ENCODE measurements at places on chromosomes 12 and 14.

DNA sequence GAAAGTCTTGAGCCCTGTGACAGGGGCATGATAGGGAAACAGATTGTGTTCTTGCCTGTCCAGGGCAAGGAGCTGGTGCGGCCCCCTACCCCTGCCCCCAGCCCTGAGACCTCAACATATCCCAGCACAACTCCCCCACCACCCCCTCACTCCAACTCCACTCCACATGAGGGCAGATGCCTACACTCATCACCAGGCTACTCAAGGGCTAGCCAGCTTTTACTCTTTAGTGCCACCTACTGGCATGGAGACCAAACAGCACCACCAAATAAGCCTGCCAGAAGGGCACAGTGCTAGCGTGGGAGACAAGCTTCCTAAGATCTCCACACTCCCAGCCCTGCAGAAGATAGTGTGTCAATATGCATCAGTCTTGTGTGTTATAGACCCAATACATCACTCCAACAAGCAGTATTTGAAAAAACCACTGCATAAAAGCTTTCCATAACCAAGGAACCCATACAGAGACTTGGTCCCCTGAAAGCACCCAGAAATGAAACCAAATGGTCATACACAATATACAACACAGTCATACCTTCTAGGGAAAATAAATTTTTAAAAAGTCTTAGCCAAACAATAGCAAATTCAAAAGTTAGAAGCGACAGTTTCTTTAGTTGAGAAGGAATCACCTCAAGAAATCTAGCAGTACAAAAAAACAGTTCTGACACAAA is 154.4 kb downstream of the KCNK10 start:
- no peak for DNase-seq

DNA sequence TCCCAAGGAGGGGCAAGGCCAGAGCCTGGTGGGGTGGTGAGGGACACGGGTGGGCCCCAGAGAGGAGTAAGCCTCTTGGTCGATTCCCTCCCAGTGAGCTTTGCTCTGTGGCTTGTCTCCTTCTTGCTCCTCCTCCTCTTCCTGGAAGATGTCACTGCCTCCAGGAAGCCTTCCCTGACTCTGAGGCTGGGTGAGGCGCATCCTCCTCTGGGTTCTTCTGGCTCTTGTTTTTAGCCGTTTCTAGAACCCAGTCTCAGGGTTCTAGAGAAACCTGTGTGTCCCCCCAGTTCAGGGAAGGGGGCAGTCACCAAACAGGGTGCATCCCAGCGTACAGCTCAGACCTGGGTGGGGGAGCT is 12.6 kb downstream of the KIF26A start:
- DNase-seq = no peak

- no peak for DNase-seq
Observed at GRCh38 chr12:110067531-110067930, 19.2 kb upstream of the C12orf76 start.

GRCh38 chr14:34237677-34238076 is 224.4 kb downstream of the SPTSSA start:
- no peak for DNase-seq

DNA sequence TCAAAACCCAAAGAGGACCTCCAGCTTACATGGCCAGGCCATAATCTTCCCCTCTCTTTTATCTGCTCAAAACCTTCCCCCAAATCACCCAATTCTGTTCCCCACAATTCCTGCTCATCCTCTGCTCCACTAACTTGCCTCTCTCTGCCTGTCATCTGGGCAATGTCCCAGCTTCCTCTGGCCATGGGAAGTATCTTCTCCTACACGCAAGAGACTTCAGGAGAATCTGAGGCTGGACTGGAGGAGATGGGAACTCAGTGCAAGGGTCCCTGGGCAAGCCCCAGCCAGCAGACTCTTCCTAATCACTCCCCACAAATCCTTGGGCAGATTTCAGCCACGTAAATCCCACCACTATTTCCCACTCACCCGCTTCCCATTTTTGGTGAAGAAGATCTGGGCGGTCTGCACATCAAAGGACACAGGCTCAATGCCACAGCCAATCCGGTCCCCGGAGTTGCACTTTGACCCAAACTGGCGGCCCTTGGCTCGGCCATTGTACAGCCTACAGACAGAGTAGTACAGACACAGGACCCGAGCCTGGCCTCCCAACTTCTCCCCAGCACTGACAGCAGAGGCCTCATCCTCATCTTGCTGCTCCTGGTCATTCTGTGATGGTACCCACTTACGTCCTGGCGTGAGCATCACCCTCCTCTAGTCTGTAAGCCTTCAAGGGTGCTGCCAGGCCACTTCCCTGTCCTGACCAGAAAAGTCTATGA is 4.7 kb downstream of the SPRYD3 start:
- no peak for DNase-seq

DNA sequence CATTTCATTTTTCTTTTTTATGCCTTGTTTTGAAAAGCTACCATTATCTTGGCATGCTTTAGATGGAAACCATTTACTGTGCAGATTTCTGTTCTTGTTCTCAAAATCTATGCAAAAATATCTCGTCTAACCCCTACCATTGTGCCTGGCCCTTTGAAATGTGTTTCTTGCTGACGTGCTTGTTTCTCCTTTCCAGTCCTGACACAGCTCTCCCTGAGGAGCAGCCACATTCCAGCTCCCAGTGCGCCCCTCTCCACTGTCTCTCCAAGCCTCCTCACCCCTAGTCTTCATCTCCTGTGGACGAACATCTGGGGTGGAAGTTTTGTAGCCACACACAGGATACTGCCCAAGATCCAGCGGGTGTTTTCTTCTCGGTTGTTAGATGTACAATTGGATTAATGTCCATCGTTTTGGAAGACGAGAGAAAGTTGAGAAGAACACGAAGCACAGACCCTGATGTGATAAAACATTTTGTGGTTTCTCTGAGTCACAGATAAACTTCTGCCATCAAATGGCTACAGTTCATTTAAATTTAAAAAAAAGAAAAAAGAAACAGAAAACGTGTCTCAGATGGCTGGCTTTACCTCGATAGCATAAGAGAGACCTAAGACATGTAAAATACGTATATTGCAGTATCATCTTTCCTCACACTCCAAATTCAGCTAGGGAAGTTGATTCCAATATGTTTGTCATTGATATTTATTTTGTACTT is 21.9 kb upstream of the FGD4 start:
- DNase-seq = no peak

DNA sequence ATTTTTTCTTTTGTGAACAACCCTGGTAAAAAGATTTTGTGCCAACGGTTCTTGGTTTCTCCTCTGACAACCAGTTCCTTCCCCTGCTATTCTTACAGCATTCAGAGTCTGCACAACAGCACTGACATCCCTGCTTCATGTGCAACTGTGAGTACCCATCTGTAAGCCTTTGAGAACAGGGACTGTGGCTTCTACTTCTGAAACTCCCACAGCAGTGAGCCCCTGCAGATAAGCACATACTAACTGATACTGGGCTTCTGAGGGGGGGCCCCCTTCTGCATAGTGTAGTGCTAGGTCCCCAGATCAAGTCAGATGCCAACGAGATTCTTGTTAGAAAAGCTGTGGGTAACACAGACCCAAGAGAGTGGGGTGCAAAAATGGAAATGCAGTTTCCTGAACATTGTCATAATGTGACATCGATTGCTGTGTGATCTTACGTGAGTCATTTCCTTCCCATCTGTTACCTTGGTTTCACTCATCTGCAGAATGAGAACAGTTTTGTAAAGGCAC is 11.1 kb upstream of the NINJ2 start:
- DNase-seq = no peak

- no peak for DNase-seq
Observed at GRCh38 chr12:80291108-80291754, 152.8 kb upstream of the PTPRQ start.

DNA sequence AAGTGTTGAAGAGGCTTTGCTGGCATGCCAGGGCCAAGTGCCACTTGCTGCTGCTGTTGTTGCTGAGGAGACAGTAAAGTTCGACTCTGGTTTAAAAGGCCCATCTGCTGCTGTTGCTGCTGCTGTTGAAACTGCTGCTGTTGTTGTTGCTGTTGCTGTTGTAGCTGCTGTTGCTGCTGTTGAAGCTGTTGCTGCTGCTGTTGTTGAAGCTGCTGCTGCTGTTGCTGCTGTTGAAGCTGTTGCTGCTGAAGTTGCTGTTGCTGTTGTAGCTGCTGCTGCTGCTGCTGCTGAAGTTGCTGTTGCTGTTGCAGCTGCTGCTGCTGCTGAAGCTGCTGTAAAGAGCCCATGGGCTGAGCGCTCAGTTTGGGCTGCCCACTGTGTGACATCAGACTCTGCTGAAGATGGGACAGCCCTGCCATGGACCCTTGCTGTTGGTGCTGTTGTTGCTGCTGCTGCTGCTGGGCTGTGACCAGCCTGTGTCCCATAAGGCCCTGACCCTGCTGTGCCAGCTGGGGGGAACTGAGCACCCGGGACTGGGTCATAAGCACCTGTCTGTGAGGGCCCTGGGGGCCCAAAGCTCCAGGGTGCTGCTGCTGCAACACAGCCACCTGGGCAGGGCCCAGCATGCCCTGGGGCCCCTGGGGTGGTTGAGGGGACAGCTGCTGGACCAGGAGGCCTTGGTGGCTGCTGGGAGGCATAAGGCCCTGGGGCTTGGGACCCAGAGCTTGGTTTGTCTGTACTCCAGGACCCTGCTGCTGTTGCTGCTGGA is 14.3 kb upstream of the PRKAG1 start:
- no peak for DNase-seq

GRCh38 chr14:57835766-57836165 is 30.1 kb downstream of the SLC35F4 start:
- DNase-seq = no peak

GRCh38 chr12:24561882-24562770 is 386.8 kb downstream of the BCAT1 start:
- DNase-seq = peak; percentile 78

DNA sequence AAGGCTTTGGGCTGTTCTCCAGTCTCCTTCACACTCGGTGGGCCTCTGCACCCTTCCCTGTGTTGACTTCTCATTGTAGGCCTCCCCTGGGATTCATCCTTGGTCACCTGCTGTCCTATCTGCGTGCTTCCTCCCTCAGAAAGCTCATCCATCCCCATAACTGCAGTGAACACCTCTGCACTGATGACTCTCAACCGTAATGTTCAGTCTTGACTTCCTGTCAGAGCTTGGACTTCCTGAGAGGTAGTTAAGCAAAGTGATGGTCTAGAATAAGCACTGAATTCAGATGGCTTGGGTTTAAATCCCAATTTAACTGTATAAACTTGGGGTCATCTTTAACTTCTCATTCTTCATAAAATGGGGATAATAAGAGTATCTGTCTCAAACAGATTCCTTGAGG is 13.6 kb upstream of the MDM1 start:
- no peak for DNase-seq

DNA sequence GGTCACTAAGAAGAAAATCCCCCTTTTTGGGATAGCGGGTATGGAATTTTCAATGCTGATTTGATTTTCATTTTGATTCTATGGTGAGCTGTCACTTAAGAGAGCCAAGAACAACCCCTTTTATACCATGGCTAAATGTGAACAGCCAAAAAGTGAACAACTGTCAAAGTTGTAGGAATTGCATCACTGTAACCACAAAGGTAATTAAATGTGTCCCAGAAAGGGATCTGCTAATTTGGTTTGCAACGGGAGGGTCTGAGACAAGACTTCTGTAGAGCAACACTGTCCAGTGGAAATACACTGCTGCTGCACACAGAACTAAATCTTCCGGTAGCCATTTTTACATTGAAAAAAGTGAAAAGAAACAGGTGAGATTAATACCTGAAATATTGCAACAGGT is 14.6 kb downstream of the CHST11 start:
- DNase-seq = no peak

DNA sequence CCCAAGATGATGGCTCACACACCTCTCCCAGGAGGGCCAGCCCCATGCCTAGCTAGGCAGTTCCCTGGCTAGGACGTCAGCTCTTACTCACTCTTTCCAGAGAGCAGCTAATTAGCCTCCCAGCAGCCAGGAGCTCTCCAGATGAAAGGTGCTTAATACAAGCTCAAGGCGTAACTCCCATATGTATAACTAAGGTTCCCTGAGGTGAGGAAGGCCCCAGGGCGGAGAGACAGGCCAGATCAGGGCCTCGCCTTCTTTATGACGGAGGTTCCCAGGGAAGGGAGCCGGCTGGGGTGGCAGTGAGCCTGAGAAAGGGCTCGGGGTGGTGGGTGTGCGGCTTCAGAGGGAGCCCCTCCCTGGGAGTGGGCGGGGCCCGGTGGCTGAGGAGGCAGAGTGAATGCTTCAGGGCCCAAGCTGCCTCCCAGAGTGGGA is 26.4 kb upstream of the ZFP36L1 start:
- no peak for DNase-seq

GRCh38 chr12:30442461-30442860 is 253.2 kb downstream of the IPO8 start:
- DNase-seq = no peak

GRCh38 chr12:39671898-39672875 is 52.6 kb upstream of the ABCD2 start:
- DNase-seq = no peak

- DNase-seq = no peak
Observed at GRCh38 chr14:98913967-98914650, 357.9 kb downstream of the BCL11B start.

DNA sequence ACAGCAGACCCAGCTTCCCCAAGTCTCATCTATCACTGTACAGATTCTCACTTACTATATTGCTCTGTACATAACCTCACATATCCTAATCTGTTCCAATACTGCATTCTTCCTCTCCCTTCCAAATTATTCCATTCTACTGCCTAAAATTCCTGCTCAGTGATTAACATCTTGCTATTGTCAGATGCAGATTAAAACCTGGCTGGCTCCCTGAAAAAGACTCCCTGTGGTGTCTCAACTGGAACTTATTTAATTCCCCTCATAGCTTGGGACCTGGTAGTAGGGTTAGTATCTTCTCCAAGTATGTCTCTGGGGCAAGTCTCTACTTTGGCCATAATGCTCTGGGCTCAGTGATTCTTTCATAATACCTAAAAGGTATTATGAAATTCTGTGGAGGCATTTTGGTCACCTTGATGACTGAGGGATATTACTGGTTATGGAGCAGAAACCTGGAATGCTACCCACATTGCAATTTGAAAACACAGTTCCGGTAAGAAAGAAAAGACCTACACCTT is 55.8 kb downstream of the PAWR start:
- DNase-seq = no peak

- no peak for DNase-seq
Observed at GRCh38 chr12:19277711-19278110, 148.2 kb downstream of the PLEKHA5 start.

DNA sequence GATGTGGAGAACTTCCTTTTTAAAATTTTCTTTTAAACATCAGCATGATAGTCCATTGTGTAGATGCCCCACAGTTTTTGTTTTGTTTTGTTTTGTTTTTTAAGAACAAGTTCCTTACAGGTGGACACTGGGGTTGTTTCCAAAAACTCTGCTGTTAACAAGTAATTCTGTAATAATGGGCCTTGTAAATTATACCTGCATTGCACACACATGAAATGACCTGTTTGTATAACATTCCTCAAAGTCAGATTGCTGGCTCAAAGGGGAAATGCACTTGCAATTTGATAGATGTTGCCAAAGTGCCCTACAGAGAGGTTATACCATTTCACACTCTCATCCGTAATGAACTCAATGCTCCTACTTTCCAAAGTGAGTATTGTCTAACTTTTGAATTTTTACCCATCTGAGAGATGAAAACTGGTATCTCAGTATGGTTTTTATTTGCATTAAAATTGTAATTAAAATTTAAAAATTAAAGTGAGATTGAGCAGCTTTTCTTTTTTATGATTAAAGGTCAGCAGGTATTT is 89.2 kb downstream of the SPPL3 start:
- DNase-seq = no peak
